MM.1S (cell line): ENCODE measurements at places on chromosomes 5 and 9.

- DNase-seq, result no peak
Observed at GRCh38 chr5:179387151-179388110, 42.2 kb upstream of the ADAMTS2 start.

GRCh38 chr5:58764199-58764598 lies 181.3 kb downstream of the RAB3C start:
- DNase-seq, result no peak

DNA sequence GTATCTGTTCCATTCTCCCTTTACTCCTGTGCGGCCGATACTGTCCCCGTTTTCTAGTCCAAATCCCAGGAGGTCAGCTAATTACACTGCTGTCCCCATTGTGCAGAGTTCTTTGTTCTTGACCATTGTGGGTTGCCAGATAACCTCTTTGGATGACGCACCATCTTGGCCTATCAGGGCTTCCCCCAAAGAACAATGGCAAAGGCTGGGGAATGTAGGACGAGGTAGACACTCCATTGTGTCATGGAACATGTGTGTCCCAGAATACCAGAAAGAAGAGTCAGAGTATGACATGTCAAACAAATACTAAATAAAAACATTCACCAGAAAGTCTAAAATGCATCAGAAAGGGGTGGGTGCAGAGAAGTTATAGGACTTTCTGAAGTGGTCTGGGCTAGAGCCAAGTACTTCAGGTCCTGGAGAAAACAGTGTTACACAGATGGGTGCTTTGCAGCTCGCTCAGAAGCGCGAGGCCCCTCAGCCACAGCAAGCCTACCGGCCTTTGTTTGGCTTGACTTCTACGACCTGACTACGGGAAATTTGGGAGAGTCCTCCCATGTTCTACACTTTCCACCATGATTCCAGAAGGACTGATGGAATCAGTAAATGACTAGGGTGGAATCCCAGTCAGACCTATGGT lies 83.2 kb upstream of the SSBP2 start:
- DNase-seq, result no peak

GRCh38 chr5:120958877-120959485 lies 494.9 kb downstream of the PRR16 start:
- no peak for DNase-seq

DNA sequence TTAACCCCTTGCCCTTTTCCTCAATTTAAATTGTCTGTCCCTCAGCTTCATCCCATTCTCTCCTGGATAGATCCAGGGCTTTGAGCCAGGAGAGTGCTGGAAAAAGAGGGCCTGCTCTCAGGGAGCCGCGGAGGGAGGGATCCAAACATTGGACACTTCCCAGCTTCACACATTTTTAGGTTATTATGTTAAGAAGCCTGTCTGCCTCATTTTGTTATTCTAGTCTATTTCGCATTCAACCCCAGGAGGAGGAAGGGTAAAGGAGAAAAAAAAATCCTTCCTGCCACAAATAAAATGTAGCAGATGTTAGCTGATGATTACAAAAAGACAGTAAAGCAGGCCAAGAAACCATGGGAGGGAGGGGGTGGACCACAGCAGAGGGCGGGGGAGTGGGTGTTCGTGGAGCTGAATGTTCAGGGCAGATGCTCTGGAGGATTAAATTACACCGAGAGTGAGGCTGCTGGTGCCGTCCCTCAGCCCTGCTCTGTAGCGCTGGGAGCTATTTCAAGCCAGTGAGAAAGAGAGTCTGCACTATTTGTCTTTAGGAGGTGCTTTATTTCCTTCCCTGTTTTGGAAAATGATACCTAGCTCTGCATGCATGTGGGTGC lies 60.6 kb upstream of the ZFR start:
- DNase-seq, result peak; percentile 68

GRCh38 chr9:72473474-72474261 lies 47.7 kb upstream of the TMC1 start:
- peak; percentile 10 for DNase-seq

DNA sequence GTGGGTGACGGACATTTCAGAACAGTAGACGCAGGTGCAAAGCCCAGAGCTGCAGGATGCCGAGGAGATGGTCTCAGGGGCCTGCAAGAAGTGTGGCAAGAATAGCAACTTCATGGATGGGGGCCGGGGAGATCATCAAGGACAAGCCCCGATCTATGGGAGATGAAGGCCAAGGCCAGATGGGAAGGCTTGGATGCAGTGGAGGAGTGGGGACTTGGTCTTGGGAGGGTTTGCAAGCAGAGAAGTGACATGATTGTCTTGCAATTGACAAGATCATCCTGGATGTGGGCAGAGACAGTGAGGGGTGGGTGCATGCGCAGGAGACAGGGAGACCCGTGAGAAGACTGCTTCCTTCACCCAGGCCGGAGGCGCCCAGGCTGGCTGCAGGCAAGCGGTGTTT lies 198.1 kb downstream of the CDK5RAP2 start:
- DNase-seq, result no peak

GRCh38 chr5:59548807-59549357 lies 344.6 kb downstream of the PDE4D start:
- DNase-seq, result no peak

GRCh38 chr9:31520301-31521085 lies 864.0 kb upstream of the ACO1 start:
- no peak for DNase-seq

- DNase-seq, result peak; percentile 13
Observed at GRCh38 chr9:17462869-17463464, 115.9 kb upstream of the SH3GL2 start.

GRCh38 chr5:81238460-81238859 lies 5.3 kb downstream of the CKMT2 start:
- no peak for DNase-seq

GRCh38 chr5:180790020-180790419 lies 12.6 kb downstream of the MGAT1 start:
- DNase-seq, result no peak

DNA sequence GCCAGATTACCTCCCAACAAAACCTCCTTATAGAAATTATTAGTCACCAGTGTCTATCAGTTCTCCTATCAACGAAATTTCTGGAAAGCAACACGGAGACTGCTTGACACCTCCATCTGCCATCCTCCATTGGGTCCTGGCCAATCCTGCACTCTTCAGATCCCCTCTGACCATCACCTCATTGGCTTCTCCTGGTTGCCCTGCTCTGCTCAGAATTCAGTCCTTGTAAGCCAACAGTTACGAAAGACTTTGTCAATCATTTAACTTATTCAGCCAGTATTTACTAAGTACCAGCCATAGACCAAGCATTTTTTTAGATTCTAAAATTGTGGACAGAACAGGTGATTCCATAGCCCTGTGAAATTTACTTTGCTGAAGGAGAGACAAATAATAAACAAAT lies 228.5 kb downstream of the MARCHF11 start:
- no peak for DNase-seq

DNA sequence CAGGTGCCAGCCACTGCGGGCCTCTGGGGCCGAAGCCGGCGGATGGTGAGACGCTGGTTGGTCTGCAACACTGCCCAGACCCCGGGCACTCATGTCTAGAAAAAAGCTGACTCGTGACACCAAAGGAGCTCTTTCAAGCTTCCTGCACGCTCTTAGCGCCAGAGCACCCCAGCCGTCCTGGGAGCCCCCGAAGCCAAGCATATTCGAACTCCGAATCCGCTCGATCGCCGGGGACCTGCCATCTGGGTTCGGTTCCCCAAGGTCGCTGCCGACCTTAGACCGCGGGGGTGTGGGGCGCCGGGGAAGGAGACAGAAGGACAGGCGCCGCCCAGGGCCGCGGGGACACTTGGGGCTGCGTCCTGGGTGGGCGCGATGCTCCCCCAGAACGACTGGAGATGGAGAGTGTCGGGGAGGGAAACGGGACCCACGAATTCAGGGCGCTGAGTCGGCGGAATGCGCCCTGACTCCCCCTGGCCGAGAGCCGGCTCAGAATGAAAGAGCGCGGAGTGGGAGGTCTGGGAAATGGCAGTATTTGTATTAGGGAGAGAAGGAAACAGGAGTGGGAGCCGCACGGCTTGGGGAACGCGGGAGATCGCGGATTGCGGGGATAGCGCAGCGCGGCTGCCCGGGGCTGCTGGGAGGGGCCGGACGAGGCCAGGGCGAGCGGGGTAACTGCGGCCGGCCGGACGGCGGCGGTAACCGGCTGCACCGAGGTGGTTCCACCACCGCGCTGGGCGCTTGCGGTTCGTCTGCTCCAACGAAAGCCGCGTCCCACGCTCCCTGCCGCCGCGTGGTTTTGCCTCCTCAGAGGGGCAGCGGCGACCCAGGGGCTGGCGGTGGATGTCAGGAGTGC lies 20.1 kb upstream of the MARCHF6 start:
- peak; percentile 49 for DNase-seq

DNA sequence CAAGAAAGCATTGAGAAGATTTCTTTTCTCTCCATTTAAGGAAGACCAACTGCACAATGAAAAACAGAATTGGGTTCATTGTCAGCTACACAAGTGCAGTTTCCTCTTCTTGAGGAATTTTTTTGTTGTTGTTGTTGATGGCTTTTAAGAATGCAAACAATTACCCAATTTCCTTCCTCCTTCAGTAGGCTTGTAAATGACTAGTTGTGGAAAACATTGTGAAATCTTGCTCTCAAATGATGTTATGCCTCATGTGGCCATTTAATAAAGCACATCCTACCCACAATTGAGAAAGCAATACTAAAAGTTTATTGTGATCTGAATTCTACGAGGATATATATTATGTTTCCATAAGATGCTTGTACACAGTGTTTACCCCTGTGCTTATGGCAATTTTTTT lies 171.6 kb downstream of the FAM174A start:
- peak; percentile 12 for DNase-seq

GRCh38 chr9:3332802-3333201 lies 193.0 kb downstream of the RFX3 start:
- no peak for DNase-seq
